Heart left ventricle (tissue), 16 donors: ENCODE measurements at places on chromosomes 5 and 9. TPM values are rescaled to one million over a fixed set of nuclear protein-coding genes. Genes with fewer than 3 reads are reported as not detected.

Gene SEMA4D
- total RNA-seq, result 33.4 TPM

Gene RNF14
- 96.6 TPM for total RNA-seq

Gene BARHL1
- not detected for total RNA-seq

Gene C5orf52
- total RNA-seq, result not detected

Gene WDR31
- total RNA-seq, result 15.3 TPM

Gene PBX3
- 59.5 TPM for total RNA-seq

Gene FSTL4
- total RNA-seq, result not detected

Gene TAF11L5
- not detected for total RNA-seq

DNA sequence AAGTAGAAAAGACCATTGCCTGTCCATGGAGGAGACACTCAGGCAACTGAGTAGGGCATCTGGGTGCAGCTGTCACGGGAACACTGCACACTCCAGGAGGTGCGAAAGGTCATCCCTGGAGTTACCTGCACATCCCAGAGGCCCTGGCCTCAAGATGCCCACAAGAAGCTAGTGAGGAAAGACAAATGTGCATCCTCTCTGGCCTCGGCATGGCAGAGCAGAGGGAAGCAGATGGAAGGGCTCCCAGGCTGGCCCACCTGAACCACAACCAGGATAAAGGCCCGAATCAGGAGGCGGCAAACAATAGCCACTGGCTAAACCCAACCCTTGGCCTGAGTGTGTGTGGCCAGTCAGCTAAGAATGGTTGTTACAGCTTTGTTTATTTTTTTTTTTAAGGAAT, 231.7 kb downstream of the SYK start:
- no peak for DNase-seq

- no peak for DNase-seq
Measured at GRCh38 chr5:143134269-143134668, 269.2 kb downstream of the NR3C1 start.

- no peak for DNase-seq
Measured at GRCh38 chr9:108684288-108685025, 171.3 kb downstream of the ACTL7B start.

DNA sequence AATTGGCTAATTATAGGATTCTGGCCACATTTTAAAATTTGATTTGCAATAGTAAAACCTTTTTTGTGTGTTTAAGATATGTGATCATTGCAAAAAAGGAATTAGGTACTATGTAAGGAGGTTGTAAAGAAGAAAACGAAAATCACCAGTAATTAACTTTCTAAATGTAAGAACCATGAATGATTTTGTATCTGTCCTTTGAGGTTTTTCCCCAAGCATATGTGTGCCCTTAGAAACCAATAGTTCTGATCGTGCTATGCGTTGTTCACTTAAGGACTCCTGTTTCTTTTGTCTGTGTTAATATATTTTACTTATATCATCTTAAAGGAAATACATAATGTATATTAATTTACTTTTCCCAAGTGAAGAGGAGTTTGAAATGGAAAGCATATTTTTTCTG, 410.2 kb downstream of the PSAT1 start:
- DNase-seq, result no peak

DNA sequence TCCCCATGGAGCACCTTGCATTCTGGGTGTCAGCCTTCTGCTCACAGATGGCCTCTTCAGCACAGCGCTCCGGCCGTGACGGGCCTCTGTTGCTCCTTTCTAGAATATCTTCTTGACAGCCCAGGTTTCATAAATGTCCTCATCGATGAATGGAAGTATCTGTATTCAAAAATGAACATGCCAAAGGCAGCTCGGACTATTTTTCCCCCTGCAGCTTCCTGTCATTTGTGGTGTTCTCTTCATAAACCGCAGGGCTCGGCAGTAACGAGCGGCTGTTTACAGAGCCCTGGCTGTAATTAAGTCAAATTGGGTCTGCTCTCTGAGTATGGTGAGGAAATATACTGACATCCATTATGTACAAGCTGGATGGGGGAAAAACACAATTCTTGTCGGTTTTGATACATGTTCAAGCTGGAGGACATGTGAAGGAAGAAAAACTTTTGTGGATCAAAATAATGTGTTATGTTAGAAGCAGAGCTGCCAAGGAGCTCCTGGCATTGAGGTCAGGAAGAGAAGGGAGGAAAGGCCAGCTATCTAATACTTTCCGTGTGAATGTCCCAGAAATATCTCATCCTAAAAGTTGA, 154.1 kb upstream of the CD180 start:
- no peak for DNase-seq

- no peak for DNase-seq
Measured at GRCh38 chr5:39816156-39816845, 391.5 kb upstream of the DAB2 start.

- no peak for DNase-seq
Measured at GRCh38 chr5:118628660-118629354, 359.5 kb downstream of the DTWD2 start.

DNA sequence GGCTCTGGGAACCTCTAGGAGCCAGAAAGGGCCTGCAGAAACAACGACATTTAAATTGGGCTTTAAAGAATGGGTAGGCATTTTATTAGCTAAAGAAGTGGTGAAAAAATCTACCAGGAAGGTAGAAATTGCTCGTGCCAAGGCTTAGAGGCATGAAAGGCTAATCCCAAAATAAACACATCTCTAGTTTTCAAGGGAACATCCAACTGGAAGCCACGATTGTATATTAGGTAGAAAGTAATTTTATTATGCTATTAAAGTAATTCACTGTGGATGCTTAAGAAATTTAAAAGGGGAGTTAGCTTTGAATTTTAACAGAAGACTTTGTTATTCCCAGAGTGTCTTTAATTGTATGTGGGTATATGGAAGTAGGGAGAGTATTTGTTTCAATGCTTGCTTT, 17.5 kb upstream of the CNTLN start:
- no peak for DNase-seq

GRCh38 chr9:64128572-64128971, 1156.4 kb downstream of the FOXD4L5 start:
- no peak for DNase-seq

GRCh38 chr9:94911986-94912635, 185.6 kb downstream of the AOPEP start:
- no peak for DNase-seq

GRCh38 chr9:113913426-113914195, 37.5 kb downstream of the ZNF618 start:
- DNase-seq, result no peak

- DNase-seq, result no peak
Measured at GRCh38 chr5:141598391-141599345, 20.1 kb downstream of the DIAPH1 start.

DNA sequence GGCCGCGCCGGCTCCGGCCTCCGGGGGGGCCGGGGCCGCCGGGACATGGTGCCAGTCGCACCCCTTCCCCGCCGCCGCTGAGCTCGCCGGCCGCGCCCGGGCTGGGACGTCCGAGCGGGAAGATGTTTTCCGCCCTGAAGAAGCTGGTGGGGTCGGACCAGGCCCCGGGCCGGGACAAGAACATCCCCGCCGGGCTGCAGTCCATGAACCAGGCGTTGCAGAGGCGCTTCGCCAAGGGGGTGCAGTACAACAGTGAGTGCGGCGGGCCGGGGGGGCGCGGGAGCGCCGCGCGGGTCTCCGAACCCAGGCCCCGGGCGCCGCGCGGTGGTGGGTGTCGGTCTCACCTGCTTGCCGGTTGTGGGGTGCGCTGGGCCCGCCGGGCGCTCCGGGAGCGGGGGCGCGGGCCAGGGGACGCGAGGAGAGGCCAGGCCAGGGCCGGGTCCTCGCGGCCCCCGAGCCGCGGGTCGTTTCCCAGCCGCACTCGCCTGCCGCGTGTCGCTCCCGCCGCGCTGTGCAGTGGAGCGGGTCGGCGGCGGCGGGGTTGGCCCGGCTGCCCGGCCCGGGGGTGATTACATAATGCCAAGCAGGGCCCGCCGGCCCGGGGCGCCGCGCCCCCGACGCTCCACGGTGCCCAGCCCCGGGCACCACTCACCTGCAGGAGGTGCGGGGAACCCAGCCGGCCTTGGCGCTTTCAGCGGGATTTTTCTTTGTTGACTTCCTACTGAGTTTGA, 492 bp downstream of the RABL6 start:
- peak; percentile 40 for DNase-seq

GRCh38 chr9:33116860-33117259, 40.4 kb upstream of the SMU1 start:
- no peak for DNase-seq

- DNase-seq, result no peak
Measured at GRCh38 chr9:3012842-3013241, 168.9 kb upstream of the PUM3 start.

GRCh38 chr5:1108023-1108864, 3.6 kb downstream of the SLC12A7 start:
- no peak for DNase-seq

DNA sequence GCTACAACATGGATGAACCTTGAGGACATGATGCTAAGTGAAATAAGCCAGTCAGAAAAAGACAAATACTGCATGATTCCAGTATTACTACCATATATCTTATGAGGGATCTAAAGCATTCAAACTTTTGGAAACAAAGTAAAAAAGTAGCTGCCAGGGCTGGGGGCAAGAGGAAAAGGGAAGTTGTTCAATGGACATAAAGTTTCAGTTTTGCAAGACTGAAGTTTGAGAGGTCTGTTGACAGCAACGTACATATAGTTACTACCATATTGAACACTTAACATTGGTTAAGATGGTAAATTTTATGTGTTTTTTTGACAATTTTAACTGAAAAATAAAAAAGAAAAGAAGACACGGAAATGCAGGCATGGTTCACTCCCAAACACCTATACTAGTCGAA, 77.6 kb downstream of the MAPKAP1 start:
- no peak for DNase-seq

GRCh38 chr5:98433022-98433421, 340.4 kb upstream of the RGMB start:
- no peak for DNase-seq
